Ammon's horn (tissue), 1 donor: ENCODE measurements at places on chromosomes 12 and 14.

- no peak for DNase-seq
These were observed 17.2 kb upstream of the TPCN1 start for GRCh38 chr12:113203852-113204760.

DNA sequence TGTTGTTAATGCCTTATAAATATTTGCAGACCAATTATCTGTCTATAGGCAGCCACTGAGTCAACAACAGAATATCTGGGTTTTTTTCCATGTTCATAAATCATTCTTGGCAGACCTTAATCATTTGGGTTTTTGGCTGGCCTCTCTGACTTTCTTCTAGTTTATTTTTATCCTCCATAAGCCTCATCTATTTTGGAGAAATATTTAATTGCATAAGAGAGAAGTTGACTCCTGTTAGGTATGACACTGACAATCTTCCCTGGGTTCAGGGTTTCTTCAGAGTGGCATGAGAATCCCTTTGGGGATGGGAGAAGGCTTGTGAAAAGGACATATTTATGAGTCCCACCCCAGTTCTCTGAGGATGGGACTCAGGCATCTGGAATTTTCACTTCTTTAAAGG, 299.8 kb downstream of the NRXN3 start:
- DNase-seq = no peak

GRCh38 chr12:65511134-65511834, 232.8 kb downstream of the MSRB3 start:
- peak; percentile 69 for DNase-seq

- DNase-seq = no peak
These were observed 43.7 kb upstream of the SELPLG start for GRCh38 chr12:108677381-108677780.

GRCh38 chr12:2408262-2408661, 355.5 kb downstream of the CACNA1C start:
- no peak for DNase-seq

DNA sequence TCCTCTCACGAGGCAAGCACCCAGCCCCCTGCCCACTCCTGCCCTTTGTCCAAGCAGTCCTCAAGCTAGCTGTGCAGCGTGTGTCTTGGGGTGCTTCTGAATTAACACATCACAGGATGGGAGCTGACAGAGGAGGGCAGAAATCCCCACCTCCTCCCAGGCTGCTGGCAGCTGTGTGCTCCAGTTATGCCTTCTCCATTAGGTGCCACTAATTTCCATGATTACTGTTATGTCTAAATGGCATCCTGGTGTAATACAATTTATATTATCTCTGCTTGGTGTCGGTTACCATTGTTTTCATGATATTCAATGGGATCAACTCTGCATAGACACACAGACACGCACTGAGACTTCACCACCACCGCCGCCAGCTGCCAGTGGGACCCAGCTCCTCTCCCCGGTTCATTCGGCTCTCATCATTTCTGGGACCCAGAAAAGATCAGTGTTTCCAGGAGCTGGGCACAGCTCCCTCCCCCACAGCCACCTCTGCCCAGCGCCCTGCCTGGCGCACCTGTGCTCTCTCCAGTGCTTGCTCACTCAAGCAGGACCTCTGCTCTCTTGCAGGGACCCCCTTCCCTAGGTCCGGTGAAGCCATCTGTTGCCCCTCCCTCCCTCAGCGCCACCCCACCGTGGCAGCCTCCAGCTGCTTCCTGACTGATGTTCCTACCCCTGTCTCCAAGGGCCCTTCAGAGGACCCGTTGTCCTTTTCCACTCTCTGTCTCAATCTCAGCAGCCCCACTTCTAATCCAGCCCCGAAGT, 167.5 kb upstream of the FKBP4 start:
- DNase-seq = no peak

DNA sequence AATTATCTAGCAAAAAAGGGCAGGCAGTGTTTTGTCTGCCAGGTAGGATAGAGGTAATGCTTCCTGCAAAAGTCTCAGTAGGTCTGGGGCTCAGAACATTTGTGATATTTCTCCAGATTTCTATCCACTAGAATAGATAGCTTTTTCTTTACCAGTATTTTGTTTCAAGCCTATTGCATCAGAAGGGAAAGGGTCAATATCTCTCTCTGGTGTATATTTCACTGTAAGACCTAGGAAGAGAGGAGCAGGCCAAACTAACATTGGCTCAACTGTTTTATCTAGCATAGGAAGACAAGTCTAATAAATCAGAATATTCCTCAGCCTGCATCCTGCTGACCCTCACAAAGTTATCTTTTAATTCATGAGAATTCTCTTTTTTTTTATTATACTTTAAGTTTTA, 106.7 kb upstream of the DAAM1 start:
- DNase-seq = no peak

GRCh38 chr12:25840678-25841465, 117.6 kb upstream of the RASSF8 start:
- no peak for DNase-seq

- DNase-seq = no peak
These were observed 29.2 kb downstream of the DIP2B start for GRCh38 chr12:50533971-50534370.

DNA sequence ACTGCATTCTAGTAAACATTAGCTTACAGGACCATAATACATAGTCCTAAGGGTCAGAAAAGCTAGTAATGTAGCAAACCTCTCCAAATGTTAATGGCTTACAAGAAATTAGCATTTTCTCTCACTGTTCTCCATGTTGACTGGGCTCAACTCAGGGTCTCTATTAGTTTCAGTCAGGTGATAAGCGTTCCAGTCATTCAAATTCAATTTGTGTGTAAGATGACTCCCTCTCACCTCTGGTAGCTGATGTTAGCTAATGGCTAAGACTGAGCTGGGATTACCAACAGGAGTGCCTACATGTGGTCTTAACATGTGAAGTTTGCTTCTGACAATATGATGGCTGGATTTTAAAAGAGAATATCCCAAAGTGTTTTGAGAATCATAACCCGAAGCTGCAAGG, 630.5 kb upstream of the USP15 start:
- no peak for DNase-seq

- no peak for DNase-seq
These were observed 63.8 kb downstream of the IRF2BPL start for GRCh38 chr14:76964695-76965094.

- no peak for DNase-seq
These were observed 25.4 kb downstream of the PRORP start for GRCh38 chr14:35147711-35148110.

GRCh38 chr12:27513155-27513824, 10.7 kb upstream of the PPFIBP1 start:
- no peak for DNase-seq

DNA sequence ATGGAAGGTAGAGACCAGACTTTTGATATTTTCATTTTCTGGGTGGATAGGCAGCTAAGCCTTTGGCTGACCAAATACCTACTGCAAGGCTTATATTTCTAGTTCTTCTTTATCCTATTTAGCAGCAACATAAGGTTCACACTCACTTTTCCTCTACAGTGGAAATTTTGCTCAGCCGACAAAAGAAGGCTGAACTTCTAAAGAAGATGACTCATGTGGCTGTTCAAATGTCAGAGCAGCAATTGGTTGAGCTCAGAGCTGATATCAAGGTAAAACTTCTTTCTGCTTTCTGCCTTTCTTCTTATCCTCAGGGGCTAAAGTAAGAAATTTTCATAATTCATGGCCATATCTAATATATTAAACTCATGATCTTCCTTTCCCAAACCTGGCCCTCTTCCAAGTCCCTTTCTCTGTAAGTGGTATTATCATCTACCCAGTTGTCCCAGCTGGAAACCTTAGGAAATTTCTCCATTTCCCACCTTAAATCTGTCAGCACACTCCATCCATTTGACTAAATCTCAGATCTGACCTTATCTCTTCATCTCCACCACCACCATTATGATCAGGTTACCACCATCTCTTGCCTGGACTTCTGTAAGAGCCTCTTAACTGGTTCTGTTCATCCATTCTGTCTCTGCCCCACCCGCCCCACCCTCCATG, 19.8 kb upstream of the KCNH3 start:
- DNase-seq = no peak

DNA sequence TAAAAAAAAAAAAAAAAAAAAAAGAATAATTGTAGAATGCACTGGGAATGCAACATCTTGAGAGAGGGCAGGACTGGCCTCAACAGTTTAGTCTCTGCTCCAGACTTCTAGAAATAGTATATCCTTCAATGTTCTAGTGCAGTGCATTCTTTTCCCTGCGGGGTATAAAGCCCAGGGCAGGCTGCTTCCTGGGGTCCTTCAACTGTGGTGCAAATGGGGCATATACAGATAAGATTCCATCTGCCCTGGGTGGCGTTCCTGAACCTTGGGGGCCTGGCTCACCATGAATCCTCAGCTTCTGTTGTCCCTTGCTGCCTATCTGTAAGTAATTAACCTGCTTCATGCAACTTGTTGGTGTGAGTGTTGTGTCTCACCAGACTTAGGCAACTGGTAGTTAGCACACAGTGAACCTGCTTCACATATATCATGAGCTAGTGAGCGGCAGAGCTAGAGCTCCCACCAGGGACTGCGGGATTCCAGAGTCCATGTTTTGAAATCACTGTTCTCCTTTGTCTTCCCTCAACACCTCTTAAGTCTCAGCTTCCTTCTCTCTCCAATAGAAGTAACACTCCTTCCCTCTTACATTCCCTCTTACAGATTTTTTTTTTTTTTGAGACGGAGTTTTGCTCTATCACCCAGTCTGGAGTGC, 177.6 kb downstream of the SUDS3 start:
- no peak for DNase-seq

GRCh38 chr12:7832059-7832696, 40.5 kb downstream of the SLC2A14 start:
- DNase-seq = peak; percentile 45

- peak; percentile 3 for DNase-seq
These were observed 621.2 kb upstream of the FBXO33 start for GRCh38 chr14:40053416-40053815.

DNA sequence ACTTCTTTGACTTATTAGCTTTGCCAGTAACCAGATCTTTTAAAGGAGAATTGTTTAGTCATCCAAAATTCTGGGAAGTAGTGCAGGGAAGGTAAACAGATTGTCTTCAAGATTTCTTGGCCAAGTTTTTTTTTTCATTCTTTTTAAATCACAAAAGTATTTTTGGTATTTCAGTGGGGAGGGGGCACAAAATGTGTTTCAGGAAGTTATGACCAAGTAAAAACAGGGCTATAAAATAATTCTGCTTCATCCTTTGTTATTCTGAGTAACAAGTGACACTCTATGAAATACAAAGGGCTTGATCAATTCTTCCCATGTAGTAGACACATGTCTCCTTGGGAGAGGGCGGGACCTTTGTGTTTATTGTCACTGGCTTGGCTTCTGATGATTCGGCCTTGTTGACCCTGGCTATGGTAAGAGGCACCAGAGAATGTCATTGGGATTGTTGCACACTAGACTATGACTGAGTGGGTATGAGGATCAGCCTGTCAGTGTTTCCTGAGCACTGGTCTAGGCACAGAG, 55.4 kb downstream of the SUSD6 start:
- no peak for DNase-seq

- DNase-seq = no peak
These were observed 1.7 kb upstream of the LRP1 start for GRCh38 chr12:57126561-57126960.

DNA sequence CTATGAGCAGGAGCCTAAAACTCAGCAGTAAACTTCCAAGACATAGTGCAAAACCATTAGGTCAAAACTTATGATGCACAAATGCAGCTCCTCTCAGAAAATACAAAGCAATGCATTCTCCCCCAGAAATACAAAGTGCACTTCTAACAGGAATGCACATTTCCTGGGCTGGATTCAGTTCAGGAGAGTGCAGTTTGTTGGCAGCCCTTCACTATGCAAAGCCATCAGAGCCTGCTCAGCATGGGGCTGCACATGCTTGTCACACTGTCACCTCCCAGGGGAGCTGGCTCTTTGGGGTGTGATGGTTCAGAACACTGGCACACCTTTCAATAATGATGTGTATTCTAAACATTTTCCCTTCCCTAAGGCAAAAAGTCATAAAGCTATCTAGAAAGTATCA, 110.4 kb downstream of the KCNK10 start:
- DNase-seq = no peak

DNA sequence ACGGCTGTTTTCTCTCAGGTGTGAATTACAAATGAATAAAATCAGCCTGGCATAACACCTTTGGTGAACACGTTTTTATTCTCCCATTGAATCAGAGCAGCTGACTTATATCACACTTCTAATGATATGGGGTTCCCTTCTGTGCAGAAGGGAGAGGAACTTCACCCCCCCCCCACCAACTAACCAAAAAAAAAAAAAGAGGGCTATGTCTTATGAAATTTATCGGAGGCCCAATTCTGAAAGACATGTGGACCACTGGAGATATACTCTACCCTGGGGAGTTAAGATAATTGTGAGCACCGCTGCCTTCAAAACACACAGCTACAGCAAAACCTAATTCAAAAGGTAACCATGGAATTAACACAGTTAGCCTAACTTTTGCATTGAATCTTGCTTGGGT, 4.6 kb downstream of the BCL11B start:
- DNase-seq = no peak

DNA sequence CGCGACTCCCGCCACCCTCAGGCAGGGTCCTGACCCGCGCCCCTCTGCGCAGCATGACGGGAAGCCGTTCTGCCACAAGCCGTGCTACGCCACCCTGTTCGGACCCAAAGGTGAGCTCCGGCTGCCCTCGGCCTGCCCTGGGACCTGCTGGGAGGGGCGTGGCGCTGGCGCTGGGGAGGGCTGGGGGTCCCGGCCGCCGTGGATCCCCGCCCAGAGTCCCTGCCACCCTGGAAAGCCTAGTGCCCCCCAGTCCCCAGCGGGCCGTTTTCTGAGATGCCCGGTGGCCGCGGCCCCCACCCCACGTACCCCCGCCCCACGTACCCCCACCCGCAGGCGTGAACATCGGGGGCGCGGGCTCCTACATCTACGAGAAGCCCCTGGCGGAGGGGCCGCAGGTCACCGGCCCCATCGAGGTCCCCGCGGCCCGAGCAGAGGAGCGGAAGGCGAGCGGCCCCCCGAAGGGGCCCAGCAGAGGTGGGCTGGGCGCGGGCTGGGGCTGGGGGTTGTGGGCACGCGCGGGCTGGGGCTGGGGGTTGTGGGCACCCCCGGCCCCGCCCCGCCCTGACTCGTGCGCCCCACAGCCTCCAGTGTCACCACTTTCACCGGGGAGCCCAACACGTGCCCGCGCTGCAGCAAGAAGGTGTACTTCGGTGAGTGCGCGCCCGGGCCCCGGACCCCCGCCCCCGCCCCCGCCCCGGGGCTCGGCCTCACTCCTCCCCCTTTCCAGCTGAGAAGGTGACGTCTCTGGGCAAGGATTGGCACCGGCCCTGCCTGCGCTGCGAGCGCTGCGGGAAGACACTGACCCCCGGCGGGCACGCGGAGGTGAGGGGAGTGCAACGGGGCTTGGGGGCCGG, 4.0 kb downstream of the CRIP2 start:
- no peak for DNase-seq

GRCh38 chr12:104698871-104699270, 242.1 kb downstream of the CHST11 start:
- no peak for DNase-seq
